ENCODE measurements at places on chromosomes 6 and 20.

- DNase-seq: no peak
These were observed 20.2 kb upstream of the ADGRF1 start for GRCh38 chr6:47062346-47062745.

DNA sequence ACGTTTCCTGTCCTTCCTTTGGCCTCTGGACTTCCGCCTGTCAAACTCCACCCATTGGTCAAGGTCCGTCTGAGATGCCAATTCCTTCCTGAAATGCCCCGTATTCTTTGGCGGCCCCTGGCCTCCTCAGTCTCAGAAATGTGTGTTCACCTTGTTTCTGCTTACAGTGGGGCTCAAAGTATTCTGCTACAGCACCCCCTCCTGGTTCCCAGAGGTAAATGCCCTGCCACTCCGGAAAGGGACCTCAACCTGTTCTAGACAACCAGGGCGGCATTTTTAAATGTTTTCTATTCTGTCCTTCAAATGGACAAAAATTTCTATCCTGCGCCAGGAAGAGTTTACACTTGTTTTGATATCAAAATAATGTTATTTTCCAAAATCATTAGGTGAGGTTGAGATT, 12.1 kb upstream of the PAX1 start:
- DNase-seq: no peak

DNA sequence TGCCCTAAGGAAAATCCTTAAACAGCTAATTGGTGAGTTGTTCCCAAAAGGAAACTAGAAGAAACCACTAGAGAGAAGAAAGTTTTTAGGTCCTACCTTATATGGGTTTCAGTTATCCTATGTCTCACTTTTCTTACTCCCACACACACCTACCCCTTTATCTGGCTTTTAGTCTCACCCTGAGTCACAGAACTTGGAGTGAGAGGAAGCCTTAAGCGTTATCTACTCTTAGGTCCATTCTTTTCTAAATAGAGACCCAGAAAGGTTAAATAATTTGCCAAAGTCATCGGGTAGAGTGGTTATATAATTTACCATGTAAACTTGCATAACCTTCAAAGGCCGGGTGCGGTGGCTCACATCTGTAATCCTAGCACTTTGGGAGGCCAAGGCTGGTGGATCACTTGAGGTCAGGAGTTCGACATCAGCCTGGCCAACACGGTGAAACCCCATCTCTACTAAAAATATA, 4.3 kb upstream of the RPP21 start:
- no peak for DNase-seq

GRCh38 chr6:151693366-151693765, 114.1 kb upstream of the ESR1 start:
- no peak for DNase-seq

GRCh38 chr20:13784271-13784892, 337 bp downstream of the ESF1 start:
- DNase-seq: no peak

DNA sequence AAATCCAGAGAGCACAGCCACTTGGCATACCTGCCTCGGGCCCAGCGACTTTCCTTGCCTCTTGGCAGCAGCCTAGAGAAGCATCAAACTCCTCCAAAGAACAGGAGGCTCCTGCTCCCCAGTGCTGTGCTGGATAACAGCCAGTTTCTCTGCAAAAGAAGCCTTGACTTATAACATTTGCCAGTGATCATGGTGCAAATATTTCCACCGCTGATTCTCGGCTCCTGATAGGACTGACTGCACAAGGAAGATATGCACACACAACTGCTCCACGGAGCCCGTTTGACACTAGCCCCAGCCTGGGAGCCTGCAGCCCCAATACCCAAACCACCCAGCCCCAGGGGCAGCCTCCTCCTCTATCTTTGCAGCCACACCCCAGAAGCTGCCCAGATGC, 17.5 kb downstream of the ACSS1 start:
- no peak for DNase-seq

GRCh38 chr20:4672948-4673347, 48.8 kb upstream of the PRND start:
- no peak for DNase-seq

GRCh38 chr6:29516108-29516507, 28.4 kb upstream of the MAS1L start:
- no peak for DNase-seq

DNA sequence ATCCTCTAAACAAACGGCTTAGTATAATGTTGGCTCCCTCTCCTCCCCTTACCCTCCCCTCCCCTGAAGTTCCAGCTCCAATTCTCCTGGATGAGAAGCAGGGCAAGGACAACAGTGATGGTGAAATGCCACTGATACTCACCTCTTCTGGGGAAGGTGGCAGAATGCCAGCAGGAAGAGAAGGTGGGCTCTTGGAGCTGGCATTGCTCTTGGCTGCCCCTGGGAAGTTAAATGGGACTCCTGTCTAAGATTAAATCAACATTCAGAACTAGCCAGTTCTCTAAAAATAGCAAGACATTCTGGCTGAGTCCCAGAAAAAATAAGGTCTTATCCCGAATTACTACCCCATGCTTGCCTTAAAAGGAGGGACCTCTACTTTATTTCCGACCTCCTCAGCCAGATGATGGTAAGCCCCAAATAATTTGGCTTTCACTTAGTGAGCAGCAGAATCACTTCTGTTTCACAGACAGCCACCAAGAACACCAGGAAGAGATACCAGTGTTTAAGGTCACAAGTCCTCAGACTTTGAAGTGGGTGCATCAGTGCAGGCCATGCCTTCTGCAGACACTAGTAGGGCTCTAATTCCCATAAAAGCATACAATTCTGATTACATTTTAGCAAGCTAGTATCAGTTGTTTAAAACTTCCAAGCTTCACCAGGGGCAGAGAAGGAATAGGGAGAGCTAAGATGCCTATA, 46.0 kb upstream of the IL17A start:
- no peak for DNase-seq

DNA sequence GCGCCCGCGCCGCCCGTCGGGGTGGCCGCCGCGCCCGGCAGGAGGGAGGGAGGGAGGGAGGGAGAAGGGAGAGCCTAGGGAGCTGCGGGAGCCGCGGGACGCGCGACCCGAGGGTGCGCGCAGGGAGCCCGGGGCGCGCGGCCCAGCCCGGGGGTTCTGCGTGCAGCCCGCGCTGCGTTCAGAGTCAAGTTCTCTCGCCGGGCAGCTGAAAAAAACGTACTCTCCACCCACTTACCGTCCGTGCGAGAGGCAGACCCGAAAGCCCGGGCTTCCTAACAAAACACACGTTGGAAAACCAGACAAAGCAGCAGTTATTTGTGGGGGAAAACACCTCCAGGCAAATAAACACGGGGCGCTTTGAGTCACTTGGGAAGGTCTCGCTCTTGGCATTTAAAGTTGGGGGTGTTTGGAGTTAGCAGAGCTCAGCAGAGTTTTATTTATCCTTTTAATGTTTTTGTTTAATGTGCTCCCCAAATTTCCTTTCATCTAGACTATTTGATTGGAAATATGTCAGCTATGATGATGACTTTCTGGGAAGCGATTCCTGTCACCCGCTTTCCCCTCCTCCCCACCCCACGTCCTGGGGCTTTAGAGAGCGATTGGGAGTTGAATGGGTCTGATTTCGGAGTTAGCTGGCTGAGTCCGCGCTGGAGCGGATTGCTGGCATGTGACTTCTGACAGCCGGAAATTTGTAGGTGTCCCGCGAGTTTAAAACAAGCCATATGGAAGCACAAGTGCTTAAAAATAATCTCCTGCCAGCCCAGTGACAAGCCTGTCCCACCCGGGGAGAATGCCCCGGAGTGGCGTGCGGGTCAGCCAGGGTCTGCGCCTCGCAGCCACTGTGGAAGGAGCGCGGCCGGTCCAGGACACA, 1.1 kb downstream of the ESR1 start:
- DNase-seq: no peak

GRCh38 chr20:40192081-40192480, 497.0 kb downstream of the MAFB start:
- no peak for DNase-seq

DNA sequence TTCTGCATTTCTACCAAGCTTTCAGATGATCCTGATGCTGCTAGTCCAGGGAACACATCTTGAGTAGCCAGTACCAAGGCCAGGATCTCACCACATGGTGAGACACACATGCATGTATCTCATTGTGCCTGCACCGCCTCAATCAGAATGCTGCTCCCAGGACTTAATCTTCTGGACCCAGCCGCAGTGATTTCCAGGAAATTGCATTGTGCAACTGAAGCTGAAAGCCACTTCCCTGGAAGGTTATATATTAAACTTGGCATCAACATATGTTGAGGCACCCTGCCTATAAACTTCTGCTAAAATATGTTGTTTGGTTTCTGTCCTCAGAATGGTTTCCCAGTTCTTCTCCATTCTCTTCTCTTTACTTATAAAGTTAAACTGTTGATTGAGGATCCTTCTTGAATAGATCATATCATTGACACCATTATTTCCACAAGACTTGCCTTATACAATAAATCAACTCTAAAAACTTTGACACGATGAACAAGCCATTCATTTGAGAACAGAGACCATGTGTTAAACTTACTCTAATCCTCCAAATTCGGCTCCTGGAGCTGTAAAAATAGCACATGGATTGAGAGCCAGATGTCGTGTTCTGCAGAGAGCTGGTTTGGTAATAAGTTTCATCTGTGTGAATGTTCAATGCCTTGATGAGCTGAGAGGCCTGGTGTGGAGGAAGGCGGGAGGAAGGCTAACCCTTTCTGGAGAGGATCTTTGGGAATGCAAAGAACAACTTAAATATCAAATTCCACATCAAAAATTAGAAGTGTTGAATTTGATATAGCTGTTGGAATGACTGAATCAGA, 65.0 kb upstream of the PCSK2 start:
- no peak for DNase-seq

GRCh38 chr20:5770987-5771318, 20.8 kb downstream of the SHLD1 start:
- no peak for DNase-seq

DNA sequence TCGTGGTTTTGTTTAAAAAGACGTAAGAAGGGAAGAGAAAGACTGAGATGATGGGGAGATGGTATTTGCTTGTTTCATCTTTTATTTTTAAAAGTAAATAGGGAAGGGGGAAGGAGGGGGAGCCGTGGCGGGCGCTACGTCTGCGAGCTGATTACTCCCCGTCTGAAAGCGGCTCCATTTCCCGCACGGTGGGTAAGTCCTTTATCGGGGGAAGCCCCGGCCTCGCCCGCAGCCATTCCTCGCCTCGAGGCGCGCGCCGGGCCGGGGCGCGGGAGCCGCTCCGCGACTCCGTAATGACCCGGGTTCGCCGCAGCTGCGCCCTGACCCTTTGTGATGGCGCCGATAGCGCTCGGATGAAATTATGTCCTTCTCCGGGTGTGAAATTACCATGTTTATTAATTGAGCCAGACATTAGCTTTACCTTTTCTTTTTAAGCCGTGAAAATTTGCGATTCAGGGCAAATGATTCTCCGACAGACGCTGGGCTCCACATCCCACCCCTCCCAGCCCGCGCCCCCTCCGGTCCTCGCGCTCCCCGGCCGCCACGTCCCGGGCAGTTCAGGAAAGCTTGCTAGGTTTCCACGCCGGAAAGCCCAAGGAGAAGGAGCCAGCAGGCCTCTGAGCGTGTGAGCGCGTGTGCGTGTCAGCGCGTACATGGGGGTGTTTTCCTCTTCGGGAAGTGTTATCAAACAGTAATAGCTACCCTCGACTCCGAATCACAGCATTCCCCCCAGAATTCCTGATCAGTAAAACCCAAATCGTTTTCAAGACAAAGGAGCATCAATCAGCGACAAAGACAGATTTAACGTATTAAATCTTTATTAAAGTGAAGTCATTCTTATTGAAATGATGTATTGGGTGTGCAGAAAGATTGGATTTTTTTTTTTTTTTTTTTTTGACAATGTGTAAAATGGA, 30.0 kb downstream of the TFAP2A start:
- no peak for DNase-seq

DNA sequence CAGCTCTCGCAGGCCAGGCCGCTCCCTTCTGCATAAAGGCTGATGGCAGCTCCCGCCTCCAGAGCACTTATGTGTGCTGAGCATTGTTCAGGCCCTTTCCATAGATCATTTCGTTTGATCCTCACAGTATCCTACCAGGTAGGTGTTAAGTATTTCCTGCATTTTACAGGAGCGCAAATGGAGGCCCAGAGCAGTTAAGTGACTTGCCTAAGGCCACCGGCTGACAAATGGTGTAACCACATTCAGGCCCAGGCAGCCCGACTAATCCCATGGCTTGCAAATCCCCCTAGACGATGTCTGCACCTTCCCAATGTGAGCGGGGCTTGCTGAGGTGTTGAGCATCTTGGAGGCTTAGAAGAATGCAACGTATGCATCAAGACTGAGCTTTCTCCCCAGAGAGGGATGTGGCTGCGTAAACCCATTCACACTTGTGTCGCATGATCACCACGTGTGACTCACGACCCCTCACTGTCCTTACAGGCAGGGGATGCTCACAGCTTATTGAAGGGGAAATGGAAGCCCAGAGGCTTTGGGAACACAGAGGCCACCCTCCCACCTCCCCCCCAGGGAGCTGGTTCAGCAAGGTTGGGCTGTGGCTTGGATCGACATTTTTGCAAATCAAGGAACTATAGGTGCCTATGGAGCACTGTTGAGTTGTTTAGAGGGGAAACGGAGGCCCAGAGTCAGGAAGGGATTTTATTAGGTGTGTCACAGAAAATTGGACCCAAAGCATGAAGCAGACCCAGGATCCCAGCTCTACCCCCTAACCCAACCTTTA, 7.0 kb downstream of the BPIFB2 start:
- no peak for DNase-seq

DNA sequence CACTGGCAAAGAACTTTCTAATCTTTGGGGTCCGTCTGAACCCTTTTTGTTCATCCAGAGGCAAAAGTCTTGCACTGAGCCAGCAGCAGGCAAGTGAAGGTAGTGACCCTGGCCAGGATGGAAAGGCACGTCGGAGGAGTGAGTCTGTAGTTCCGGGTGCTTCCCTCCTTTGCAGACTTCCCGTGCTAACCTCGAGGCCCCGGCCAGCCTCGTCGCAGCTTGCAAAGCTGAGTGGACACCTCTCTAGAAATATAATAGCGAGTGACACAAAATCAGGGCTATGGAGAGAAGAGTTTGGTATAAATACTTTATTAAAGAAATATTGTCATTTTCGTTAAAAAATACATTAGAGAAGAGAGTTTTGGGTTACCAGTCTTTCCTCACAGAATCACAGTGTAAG, 9.9 kb downstream of the PSMG4 start:
- DNase-seq: no peak

- DNase-seq: no peak
These were observed 15.2 kb downstream of the GMPR start for GRCh38 chr6:16253399-16254144.

GRCh38 chr20:42294976-42295375, 676.8 kb upstream of the CHD6 start:
- DNase-seq: no peak

GRCh38 chr6:124536157-124536841, 425.9 kb upstream of the RNF217 start:
- DNase-seq: no peak

GRCh38 chr6:69768664-69769063, 28.1 kb downstream of the LMBRD1 start:
- DNase-seq: no peak

- no peak for DNase-seq
These were observed 88.1 kb downstream of the AKAP7 start for GRCh38 chr6:131223416-131223815.
